ENCODE measurements at places on chromosomes 7 and 10.

- no peak for DNase-seq
These were observed 15.4 kb upstream of the ARHGAP12 start for GRCh38 chr10:31944071-31944433.

GRCh38 chr10:110408203-110408871 is 89.4 kb upstream of the DUSP5 start:
- DNase-seq: no peak

- DNase-seq: no peak
These were observed 119.0 kb downstream of the PTPN20 start for GRCh38 chr10:47030191-47030703.

- no peak for DNase-seq
These were observed 296.9 kb downstream of the TNS3 start for GRCh38 chr7:47284691-47285635.

- DNase-seq: no peak
These were observed at the start of gene VWA2 for GRCh38 chr10:114239117-114239993. Gene VWA2 (plus strand): TSS chr10:114239254. CDS start chr10:114248714, 9,460 bp downstream.

GRCh38 chr10:11255796-11256444 is 238.2 kb downstream of the CELF2 start:
- no peak for DNase-seq

DNA sequence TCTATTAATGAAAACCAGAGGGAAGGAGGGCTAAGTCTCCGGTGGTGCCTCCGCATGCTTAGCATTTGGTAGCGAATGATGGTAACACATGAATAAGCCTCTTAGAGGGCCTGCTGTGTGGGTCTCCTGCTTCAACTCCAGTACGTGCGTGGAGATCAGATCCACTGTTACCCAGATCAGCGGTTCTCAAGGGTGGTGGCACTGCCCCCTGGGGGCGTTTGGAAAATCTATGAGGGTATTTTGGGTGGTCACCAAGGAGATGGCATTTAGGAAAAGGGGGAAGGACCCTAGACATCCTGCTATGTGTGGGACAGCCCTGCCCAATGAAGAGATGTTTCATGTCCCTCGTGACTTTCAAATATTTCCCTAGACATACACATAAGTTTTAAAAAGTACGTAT is 57.1 kb upstream of the TM9SF3 start:
- DNase-seq: no peak

DNA sequence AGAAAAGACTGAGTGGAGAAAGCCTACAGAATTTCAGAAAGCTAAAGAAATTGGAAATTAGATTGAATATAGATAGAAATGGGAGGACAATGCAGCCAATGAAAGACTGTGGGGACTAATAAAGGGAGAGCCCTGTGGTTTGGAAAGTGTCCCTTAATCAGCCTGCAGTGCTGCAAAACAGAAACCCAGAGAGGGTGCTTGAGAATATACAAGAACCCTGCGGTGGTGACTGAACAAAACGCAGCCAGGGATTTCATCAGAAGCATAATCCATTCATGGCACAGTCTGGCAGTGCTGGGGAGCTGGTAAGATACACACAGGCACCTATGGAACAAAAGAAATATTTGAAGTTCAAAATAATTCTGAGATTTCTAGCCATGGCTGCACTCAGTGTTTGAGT is 19.1 kb downstream of the CEP41 start:
- no peak for DNase-seq

- DNase-seq: no peak
These were observed 19.7 kb downstream of the BHLHA15 start for GRCh38 chr7:98230746-98231471.

GRCh38 chr7:144975882-144976281 is 140.0 kb upstream of the TPK1 start:
- DNase-seq: no peak

GRCh38 chr7:111168182-111168581 is 77.3 kb downstream of the LRRN3 start:
- no peak for DNase-seq

GRCh38 chr10:48382982-48383381 is 76.5 kb downstream of the MAPK8 start:
- no peak for DNase-seq

All from cortex of kidney (tissue), 1 donor.